ENCODE measurements at places on chromosomes 3 and 15.

DNA sequence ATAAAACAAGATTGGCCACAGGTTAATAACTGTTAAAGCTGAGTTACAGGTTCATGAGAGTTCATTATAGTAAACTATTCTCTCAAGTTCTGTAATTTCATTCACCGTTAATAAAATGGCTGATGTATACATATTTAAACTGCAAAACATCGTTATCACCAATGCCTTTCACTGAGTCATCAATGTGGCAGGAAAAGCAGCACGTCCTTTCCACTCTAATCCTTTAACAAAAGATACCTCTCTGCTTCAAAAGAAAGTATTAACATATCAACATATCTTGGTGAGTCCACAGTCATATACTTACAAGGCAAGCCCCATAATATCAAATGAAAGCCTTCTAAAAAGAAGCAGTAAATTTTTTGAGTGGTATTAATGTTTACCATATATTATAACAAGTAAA lies 54.5 kb downstream of the UACA start:
- no peak for DNase-seq

GRCh38 chr3:10469441-10470119 lies 35.8 kb downstream of the ATP2B2 start:
- DNase-seq: no peak

GRCh38 chr3:34016925-34017587 lies 218.6 kb downstream of the PDCD6IP start:
- no peak for DNase-seq

DNA sequence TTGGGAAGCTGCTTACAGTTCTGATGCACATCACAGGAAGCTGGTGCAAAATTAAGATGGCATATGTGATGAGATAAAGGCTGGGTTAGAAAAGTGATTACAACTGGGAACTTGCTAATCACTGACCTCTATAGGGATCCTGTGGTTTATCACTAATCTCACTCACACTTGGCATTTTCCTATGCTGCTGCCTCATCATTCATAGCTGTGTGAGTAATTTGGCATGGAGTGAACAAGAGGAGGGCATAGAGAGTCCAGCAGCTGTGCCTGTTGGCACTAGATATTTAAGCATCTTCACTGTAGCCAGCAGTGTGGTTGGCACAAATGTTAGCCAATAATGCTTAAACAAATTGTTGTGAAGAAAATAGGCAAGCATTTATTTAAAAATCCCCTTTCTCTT lies 217.7 kb upstream of the CGNL1 start:
- DNase-seq: peak; percentile 49

GRCh38 chr3:186315581-186316354 lies 46.3 kb downstream of the DGKG start:
- DNase-seq: no peak

DNA sequence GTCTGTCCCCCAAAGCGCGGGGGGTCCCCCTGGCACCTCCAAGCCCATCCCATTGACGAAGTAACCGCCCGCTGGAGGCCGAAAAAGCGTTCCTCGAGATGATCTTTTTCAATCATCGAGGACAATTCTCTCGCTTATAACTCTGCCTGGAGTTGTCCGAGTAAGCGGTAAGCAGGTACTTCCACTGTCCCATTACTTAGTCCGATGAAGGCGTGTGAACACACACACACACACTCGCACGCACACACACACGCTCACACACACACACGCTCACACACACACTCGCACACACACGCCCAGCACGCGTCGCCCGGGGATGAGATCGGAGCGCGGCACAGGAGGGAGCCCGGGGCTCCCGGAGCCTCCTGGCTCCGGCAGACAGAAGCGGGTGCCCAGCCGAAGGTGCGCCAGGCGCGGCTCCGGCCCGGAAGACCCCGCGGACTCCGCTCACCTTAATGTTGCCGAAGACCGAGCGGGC lies 430 bp downstream of the SLCO2A1 start:
- peak; percentile 15 for DNase-seq

DNA sequence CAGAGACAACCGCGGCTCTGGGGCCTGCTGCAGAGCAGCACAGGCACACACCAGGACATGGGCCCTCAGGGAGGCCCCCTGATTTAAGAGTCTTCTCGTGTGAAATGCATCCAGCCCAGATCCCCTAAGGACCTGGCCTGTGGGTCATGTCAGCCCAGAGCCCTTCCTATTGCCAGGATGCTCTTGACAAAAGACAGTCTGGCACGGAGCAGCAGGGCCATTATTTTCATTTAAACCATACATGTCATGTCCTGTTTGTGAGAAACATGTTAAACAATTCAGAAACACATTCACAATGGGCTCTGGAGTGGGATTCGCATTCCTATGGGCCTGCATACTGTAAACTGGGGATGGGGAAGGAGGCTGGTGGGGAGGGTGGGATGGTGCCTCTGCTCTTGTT lies 367.4 kb upstream of the WNT5A start:
- no peak for DNase-seq

- no peak for DNase-seq
Observed at GRCh38 chr15:53400986-53401385, 358.5 kb downstream of the WDR72 start.

DNA sequence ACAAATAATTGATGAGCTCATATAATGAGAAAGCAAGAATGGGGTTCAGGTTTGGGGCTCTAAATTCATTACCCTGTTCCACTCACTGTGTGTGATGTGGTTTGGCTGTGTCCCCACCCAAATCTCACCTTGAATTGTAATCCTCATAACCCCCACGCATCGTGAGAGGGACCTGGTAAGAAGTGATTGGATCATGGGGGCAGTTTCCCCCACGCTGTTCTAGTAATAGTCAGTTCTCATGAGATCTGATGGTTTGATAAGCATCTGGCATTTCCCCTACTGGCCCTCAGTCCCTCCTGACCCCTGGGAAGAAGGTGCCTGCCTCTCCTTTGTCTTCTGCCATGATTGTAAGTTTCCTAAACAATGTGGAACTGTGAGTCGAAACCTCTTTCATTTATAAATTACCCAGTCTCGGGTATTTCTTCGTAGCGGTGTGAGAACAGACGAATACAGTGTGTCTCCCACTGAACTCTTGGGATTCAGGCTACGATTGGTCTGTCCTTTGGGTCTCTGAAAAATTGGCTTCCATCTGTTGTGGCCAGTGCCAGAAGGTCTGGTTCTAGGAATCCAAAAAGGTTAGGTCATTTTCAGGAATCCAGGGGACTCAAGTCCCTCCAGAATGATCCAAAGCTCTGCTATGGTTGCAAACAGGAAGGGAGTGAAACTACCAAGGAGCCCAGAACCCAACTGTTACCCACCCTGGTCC lies 87.7 kb downstream of the XXYLT1 start:
- DNase-seq: peak; percentile 39

All from cardiac fibroblast (primary cell).